Right kidney (tissue), 9 donors: ENCODE measurements at places on chromosomes 3 and 15.

DNA sequence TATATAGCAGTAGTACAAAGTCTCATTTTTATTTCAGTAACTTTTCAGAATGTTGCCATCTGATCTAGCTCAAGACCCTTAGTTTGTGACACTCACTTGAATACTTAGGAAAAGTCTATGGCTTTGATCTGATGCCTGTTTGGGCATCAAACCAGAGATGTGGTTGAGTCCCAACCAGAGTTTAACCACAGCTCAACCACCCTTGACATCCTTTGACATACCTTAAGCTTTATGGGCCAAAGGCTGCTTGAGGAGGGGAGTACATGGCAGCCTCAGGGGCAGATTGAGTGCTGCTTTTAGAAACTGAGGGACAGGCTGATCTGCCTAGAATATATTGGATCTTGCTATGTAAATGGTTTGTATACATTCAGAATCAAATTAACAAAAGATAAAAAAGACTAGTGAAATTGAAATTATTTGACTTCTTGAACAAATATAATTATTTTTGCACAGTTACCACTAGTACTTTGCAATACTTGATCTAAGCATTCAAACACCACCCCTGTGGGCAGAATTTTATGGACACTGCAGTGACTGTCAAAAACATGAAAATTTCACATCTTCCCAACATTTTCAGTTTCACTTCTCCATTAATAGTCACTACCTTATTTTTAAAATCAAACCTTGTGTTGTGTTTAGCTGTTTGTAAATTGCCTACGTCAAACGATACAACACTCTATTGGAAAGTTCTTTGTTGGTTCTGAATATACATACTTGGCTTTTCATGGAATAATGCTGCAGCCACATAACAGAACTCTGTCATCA lies 199.8 kb downstream of the UBE2E2 start:
- no peak for DNase-seq

GRCh38 chr15:76860201-76860600 lies 44.9 kb downstream of the SCAPER start:
- no peak for DNase-seq

- DNase-seq = no peak
Observed at GRCh38 chr3:130841357-130841756, 52.5 kb upstream of the ATP2C1 start.

DNA sequence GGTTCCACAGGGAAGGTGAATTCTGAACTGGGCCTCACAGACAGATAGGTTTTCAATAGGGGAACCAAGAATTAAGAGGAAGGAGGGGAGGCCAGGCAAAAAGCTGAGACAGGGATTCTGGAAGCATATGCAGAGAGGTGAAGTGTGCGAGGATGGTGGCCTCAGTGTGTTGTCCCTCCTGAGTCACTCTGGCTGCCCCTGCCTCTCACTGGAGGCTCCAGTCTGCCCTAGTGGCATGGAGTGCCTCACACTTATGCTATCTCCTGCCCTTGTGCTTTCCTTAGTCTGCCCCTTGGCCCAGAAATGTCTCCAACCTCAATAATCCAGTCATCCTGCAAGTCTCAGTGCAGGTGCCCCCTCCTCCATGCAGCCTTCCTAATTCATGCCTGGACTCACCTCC lies 32.2 kb upstream of the RBP1 start:
- DNase-seq = no peak

GRCh38 chr3:66555214-66555844 lies 54.5 kb upstream of the LRIG1 start:
- no peak for DNase-seq

GRCh38 chr3:190384309-190384756 lies 3.6 kb upstream of the CLDN16 start:
- DNase-seq = no peak
